Smooth muscle cell of the brain vasculature (primary cell): ENCODE measurements at places on chromosomes 7 and 10.

DNA sequence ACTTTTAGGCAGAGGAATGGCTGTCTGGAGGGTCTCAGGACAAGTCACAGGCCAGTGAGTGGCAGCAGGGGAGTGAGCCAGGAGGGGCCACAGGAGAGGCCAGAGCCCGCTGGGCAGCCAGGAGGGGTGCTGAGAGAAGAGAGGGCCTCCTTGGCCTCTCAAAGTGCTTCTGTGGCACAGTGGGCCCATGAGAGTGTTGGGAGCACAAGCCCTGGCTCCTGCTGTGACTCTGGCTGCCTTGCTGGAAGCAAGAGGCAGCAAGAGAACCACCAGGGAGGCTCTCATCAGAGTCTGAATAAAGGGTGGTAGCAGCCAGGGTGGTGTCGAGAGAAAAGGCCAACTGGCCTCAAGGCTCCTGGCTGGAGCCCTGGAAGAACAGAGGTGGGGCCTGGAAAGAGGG, 91.1 kb downstream of the VOPP1 start:
- no peak for DNase-seq

DNA sequence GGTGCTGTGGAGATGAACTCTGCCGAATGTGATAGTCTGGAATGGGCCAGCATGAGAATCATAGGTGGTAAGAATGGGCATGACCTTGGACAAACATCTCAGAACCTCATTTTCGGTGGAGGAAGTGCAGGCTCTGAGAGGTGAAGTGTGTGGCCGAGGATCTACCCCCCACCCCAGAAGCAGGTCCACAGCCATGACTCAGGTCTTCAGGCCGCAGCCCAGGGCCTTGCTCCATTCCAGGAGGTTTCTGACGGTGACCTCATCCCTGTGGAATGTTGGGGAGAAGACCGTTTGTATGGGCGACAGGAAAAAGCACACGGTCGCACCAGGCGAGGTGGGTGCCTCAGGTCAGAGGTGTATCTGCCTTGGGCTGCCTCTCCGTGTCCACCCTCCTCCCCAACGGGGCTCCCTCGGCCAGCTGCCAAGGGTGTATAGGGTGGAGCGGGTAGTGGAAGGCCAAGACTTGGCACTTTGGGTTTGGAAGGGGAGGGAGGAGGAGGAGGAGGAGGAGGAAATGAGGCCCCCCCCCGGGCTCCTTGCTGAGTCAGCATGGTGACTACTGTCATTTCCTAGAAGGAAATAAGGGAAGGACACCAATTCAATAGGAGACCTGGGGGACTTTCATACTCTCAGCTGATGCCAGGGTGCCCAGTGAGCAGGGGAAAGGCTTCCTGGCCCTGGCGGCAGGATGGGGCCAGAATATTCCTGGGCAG, 168.0 kb upstream of the RHEB start:
- DNase-seq: peak; percentile 60

DNA sequence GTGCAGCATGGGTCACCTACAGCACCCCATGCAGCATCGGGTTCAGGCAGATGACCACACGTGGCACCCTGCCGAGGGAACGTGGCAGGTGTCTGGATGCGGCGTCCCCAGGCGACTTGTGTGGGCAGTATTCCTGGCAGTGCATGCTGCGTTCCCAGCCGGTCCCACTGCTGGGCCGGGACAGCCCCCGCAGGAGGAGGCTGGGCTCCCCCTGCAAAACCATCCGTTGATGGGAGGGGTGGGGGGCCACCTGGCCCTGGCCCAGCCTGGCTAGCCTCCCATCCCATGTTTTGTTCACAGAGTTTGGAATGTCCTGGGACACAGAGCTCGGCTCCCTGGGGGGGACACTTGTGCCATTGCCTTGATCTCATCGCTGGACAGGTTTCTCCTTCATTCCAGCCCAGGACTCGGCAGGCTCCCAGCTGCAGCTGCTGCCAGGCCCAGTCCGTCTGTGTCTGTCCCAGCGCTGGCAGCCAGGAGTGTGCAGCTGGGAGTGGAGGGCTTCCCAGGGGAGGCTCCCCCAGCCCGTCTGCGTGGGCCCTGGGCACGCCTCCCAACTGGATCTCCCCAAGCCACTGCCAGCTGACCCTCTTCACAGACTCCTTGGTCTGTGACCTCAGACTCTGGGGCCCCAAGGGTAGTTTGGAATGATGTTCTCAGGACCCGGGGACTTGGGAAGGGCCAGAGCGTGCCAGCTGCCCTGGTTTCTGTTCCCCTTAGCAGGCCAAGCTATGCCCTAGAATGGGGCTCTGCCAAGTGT, 32.6 kb downstream of the TMEM270 start:
- no peak for DNase-seq

DNA sequence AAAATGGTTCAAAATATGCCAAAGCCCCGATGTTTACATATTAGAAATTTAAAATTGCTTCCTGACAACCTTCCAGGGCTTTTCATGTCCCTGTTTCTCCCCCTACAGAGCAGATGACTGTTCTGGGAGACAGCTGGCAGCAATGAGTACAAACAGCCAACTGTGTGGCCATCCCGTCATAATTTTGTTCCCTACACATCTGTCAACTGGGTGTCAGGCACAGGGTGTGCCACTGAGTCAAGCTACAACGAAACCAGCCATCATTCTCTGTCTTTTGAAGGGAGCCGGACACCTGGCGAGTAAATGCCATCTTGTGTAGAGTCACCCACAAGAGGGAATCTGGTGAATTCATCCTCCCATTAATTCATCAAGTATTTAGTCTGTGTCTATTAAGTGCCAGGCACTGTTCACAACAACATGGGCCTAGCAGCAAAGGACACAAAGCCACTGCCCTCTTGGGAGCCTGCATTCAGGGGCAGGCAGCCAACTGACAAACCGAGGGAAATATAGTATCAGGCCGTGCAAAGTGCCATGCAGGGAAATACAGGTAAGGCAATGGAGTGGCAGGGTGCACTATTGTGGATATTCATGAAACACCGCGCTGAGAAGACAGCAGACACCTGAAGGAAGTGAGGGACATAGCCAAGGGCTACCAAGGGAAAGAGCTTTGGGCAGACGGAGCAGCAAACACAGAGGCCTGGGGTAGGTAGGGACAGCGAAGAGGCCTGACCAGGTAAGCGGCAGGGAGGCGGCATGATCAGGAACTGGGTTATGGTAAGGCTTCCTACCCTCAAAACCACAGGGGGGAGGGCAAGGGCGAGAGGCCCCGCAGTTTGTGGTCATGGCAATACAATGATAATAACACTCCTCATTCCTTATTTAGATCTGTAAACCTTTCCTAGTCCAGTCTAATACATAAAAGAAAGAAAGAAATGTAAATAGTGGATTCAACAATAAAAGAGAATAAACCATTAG, 213.6 kb downstream of the FAM107B start:
- no peak for DNase-seq

DNA sequence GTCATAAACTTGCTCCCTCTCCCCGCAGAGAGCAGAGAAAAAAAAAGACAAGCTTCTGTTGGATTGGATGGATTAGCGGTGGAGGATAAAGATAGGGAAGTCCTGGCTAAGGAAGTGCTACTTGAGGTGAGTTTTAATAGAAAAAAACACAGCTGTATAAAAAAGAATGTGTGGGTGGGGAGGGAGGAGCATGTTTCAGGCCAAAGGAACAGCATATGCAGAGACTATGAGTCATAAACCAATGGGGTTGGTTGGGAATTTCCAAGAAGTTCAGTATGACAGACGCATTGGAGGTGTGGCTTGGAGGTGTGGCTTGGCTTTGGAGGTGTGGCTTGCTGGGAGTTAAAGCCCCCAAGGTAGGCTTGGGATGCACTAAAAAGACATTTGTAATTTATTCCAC, 103.0 kb upstream of the LSM8 start:
- no peak for DNase-seq

DNA sequence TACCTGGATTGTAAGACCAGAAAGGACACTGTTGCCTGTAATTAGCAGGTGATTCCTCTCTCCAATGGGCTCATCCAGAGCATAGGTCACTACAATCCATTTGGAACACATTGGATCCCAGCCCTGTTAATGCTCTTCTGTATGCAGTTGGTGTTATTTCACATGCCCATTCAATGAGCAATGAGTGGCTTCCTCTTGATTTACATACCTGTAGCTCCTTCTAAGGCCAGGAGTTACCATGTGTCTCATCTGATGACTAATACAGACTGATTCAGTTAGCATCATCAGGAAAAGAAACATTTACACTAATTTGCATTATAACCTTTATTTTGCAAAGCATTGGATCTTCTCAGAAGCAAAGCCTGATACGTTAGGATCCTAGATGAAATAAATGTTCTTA, 83.1 kb upstream of the NPVF start:
- no peak for DNase-seq

DNA sequence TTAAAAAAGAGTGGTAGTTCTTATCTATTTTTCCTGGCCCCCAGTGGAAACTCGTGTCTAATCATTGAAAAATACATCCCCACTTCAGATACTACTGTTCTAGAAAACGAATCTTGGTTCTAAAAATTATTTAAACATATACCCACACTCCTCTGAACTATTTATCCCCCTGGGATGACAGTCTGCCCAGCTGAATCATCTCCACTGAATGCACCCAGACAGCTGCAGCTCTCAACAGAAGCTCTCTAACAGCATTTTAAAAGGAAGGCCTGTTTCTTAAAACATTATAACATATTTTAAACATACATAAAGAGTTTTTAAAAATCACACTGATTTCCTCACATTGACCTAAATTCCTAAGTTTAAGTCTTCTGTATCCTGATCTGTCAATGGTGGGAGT, 544.6 kb upstream of the PHF14 start:
- DNase-seq: no peak

- peak; percentile 57 for DNase-seq
Measured at GRCh38 chr7:133436014-133436428, 183.1 kb downstream of the EXOC4 start.

DNA sequence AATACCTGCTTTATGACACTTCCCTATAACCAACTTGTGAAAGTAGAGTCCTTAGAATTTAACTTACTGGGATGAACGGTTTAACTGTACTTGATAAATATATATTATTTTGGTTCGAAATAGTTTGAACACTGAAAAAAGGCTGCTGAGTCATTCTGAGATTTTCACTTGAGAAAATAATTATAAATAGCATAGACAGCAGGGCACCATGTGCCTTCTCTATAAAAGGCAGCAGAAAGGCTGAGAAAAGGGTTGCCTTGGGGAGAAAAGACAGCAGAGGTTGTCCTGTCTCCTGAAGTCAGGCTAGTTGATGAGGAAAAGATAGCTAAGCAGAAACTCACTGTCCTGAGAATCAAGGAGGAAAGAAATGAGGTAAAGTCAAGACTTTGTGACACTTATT, 92.4 kb downstream of the CTTNBP2 start:
- peak; percentile 41 for DNase-seq

DNA sequence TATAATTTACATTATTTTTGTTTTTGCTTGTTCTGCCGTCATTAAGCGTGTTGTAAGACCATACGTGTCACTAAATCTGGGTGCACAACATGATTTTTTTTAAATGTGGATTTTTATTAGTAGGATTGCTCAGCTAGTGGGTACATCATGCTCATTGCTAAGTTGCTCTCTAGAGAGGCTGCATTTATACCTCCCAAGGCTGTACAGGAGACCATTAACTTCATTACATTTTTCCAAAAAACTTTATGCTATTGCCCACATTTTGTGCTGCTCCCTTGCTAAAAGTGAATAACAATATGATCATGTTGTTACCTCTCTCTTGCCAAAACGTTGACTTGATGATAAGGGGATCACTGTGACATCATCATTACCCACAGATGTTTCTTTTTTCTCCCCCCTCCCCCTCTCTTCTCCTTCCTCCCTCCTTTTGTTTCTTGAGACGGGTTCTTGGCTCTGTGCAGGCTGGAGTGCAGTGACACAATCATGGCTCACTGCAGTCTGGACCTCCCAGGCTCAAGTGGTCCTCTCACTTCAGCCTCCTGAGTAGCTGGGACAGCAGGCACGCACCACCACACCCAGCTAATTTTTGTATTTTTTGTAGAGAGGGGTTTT, 65.1 kb downstream of the BMPR1A start:
- DNase-seq: no peak

DNA sequence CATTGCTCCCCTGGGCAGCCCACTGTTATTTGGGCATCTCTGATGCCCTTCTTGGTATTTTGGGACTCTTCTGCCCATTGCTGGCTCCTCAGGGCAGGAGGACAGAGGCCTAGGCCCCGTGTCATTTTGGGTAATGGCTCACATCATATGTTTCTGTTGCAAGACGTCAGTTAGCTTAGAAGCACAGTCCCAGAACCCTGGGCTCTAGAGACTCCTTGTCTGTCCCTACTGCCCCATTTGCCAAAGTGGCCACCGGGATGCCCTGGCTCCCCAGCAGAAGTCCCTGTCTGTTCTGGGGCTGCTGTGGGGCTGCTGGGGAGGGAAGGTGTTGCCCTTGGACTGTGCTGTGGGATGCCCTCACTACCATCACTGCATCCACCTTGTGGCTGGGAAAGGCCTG, 48.8 kb downstream of the ADCYAP1R1 start:
- no peak for DNase-seq

DNA sequence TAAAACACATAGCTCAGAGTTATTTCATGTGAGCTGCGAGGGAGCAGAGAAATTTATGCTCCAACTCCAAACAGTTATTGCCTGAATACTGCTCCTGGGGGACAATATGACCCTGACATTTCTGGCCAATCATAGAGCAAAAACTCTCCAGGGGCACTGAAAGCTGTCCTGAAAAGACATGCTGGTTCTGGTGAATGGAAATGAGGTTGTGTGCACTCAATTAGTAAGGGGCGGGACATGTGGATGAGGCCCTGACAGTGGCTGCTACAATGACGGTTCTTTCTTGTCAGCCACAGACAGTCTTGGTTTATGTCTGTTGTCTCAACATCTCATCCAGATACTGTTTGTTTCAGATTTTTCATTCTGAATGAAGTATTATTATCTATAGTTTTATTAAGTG, 151.8 kb downstream of the TWIST1 start:
- no peak for DNase-seq

GRCh38 chr7:1752771-1753563, 82.9 kb downstream of the ELFN1 start:
- DNase-seq: no peak

DNA sequence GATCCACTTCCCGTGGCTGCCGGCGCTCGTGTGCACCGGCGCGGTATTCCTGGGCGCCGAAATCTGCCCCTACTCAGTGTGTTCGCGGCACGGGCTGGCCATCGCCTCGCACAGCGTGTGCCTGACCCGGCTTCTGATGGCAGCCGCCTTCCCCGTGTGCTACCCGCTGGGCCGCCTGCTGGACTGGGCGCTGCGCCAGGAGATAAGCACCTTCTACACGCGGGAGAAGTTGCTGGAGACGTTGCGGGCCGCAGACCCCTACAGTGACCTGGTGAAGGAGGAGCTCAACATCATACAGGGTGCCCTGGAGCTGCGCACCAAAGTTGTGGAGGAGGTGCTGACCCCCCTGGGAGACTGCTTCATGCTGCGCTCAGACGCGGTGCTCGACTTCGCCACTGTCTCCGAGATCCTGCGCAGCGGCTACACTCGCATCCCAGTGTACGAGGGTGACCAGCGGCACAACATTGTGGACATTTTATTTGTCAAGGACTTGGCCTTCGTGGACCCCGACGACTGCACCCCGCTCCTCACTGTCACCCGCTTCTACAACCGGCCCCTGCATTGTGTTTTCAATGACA, 1.3 kb downstream of the CNNM1 start:
- no peak for DNase-seq

- no peak for DNase-seq
Measured at GRCh38 chr7:50837965-50838364, 55.3 kb upstream of the GRB10 start.

- DNase-seq: no peak
Measured at GRCh38 chr10:66990143-66990830, 64.5 kb downstream of the LRRTM3 start.

- no peak for DNase-seq
Measured at GRCh38 chr7:16546921-16547505, 20.4 kb downstream of the LRRC72 start.
